Activated naive CD8-positive, alpha-beta T cell treated with anti-CD3 and anti-CD28 coated beads, Interleukin-2, amount 10 ng/mL, durations not matched to agents 7 days and 5 days (primary cell): ENCODE measurements at places on chromosomes 7 and 10. TPM values are rescaled to one million over a fixed set of nuclear protein-coding genes. Genes with fewer than 3 reads are reported as not detected.
A peak's percentile ranks its signal among the peaks of the same experiment; 100 is the strongest.

DNA sequence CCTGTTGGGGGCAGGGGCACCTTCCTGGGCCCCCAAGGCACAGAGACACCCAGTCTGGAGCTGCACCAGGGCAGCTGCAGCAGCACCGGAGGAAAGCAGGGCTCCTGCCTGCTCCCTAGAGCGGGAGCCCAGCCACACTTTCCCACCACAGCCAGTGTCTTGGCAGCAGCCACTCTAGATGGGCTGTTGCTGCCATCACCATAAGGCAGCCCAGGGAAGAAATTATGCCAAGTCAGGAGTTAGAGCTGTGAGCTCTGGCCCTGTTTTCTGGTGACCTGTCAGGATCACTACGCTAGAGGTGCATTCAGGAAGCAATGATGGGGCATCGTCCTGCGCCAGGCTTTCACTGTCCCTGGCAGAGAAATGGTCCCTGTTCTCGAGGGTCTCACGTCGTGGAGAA lies 38.0 kb upstream of the ZNRF2 start:
- H3K36me3 ChIP-seq = no peaks in the 10 kb centered on the region
- H3K27ac ChIP-seq = no peak overlapping the region
- H3K4me1 ChIP-seq = peaks cover 4% of the 10 kb centered on the region
- H3K27me3 ChIP-seq = peaks cover 3% of the 10 kb centered on the region
- no peak overlapping the region for H3K4me3 ChIP-seq

DNA sequence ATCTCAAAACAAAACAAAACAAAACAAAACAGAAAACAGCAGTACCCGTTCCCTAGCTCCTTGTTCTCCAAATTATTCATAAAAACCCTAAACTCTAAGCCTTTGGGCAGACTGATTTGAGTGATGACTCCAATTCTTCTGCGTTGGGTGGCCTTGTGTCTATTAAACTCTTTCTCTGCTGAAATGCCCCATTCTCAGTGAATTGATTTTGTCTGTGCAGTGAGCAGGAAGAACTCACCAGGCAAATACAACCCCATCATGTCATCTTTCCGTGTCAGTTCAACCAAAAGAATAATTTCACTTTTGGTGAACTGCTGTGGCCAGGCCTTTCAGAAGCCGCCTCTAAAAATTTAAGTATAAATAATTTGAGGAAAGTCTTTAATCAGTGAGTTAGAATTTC lies 18.5 kb upstream of the TSPAN13 start:
- H3K4me1 ChIP-seq = no peaks in the 10 kb centered on the region
- H3K27me3 ChIP-seq = peaks cover 2% of the 10 kb centered on the region
- no peak for DNase-seq
- H3K4me3 ChIP-seq = no peak overlapping the region

GRCh38 chr7:16399265-16399831 lies 22.0 kb downstream of the CRPPA start:
- H3K36me3 ChIP-seq = peaks cover 7% of the 10 kb centered on the region
- no peak overlapping the region for H3K27ac ChIP-seq
- no peaks in the 10 kb centered on the region for H3K4me1 ChIP-seq
- no peaks in the 10 kb centered on the region for H3K27me3 ChIP-seq
- no peak for DNase-seq

- DNase-seq = peak; percentile 53
- H3K27ac ChIP-seq = peak overlapping the region; percentile 81
Measured at GRCh38 chr10:68423522-68423921, 16.4 kb upstream of the RUFY2 start.

- no peak overlapping the region for H3K27ac ChIP-seq
- DNase-seq = no peak
- peaks cover 2% of the 10 kb centered on the region for H3K36me3 ChIP-seq
Measured at GRCh38 chr7:156667110-156667426, 26.5 kb downstream of the RNF32 start.

GRCh38 chr7:94856643-94857042 lies 50.8 kb upstream of the PPP1R9A start:
- no peak overlapping the region for H3K4me3 ChIP-seq
- DNase-seq = no peak
- no peaks in the 10 kb centered on the region for H3K27me3 ChIP-seq
- H3K4me1 ChIP-seq = no peaks in the 10 kb centered on the region

GRCh38 chr7:110386006-110386405 lies 704.9 kb upstream of the LRRN3 start:
- peaks cover 2% of the 10 kb centered on the region for H3K4me1 ChIP-seq
- no peak overlapping the region for H3K27ac ChIP-seq
- H3K27me3 ChIP-seq = no peaks in the 10 kb centered on the region
- H3K36me3 ChIP-seq = no peaks in the 10 kb centered on the region
- no peak overlapping the region for H3K4me3 ChIP-seq
- no peak for DNase-seq

DNA sequence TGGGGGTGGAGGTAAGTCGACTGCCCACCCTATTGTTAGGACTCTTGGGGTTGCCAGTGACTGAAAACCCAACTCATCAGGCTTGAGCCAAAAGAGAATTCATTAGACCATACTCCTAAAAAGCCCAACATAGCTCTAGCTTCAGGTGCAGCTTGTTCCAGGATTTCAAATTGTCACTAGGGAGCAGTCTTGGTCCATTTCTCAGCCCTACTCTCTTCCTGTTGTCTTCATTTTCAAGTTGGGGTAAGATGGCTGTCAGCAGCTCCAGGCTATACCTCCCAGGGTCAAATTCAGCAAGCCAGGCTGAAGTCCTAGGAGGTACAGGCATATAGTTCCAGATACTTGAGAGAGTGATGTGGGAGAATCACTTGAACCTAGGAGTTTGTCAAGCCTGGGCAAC lies 14.9 kb upstream of the COL13A1 start:
- no peaks in the 10 kb centered on the region for H3K36me3 ChIP-seq
- H3K27me3 ChIP-seq = peaks cover 11% of the 10 kb centered on the region
- no peak for DNase-seq
- H3K4me1 ChIP-seq = peaks cover 3% of the 10 kb centered on the region

- no peak for DNase-seq
- no peak overlapping the region for H3K4me3 ChIP-seq
- H3K4me1 ChIP-seq = peaks cover 2% of the 10 kb centered on the region
- peaks cover 39% of the 10 kb centered on the region for H3K27me3 ChIP-seq
- H3K27ac ChIP-seq = no peak overlapping the region
Measured at GRCh38 chr10:75428434-75429158, 2.8 kb upstream of the LRMDA start.

GRCh38 chr7:91519241-91520158 lies 255.3 kb downstream of the FZD1 start:
- H3K27ac ChIP-seq = no peak overlapping the region
- H3K36me3 ChIP-seq = no peaks in the 10 kb centered on the region
- no peak overlapping the region for H3K4me3 ChIP-seq
- no peaks in the 10 kb centered on the region for H3K27me3 ChIP-seq

- peaks cover 3% of the 10 kb centered on the region for H3K27me3 ChIP-seq
- H3K36me3 ChIP-seq = no peaks in the 10 kb centered on the region
- no peak overlapping the region for H3K27ac ChIP-seq
- no peak overlapping the region for H3K4me3 ChIP-seq
Measured at GRCh38 chr7:131173145-131173890, 154.4 kb upstream of the MKLN1 start.

DNA sequence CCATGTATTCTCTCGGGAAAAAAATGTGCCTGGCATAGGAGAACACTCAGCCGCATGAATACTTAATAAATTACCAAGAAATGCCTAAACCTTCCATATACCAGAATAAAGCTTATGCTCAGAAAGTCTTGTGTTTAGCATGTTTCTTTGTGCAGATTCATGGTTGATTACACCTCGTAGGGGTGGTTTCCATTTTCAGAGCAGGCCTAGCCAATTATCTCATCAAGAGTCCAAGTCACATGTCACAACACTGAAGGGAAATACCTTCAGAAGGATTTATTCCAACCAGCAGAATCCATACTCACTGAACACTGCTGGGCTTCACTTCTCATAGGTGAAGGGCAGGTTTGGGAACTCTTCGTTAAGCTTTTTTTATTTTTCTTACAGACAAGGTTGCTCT lies 539.7 kb downstream of the PLXDC2 start:
- no peak overlapping the region for H3K27ac ChIP-seq
- H3K4me1 ChIP-seq = no peaks in the 10 kb centered on the region
- H3K4me3 ChIP-seq = no peak overlapping the region

DNA sequence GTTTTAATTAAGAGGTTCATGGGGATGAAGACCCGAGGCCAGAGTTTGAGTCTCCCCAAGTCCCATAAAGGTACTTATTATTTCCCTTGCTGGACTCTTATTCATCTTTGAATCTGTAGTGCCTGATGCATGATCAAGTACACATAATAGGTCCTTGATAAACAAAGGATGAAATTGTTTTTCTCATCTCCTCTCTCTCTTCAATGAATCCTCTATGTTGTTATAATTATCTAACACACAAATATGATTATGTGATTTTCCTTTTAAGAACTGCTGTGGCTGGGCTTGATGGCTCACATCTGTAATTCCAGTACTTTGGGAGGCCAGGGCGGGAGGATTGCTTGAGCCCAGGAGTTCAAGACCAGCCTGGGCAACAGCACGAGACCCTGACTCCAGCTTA lies 117.7 kb downstream of the BAMBI start:
- DNase-seq = no peak
- peaks cover 6% of the 10 kb centered on the region for H3K27me3 ChIP-seq
- H3K36me3 ChIP-seq = no peaks in the 10 kb centered on the region

DNA sequence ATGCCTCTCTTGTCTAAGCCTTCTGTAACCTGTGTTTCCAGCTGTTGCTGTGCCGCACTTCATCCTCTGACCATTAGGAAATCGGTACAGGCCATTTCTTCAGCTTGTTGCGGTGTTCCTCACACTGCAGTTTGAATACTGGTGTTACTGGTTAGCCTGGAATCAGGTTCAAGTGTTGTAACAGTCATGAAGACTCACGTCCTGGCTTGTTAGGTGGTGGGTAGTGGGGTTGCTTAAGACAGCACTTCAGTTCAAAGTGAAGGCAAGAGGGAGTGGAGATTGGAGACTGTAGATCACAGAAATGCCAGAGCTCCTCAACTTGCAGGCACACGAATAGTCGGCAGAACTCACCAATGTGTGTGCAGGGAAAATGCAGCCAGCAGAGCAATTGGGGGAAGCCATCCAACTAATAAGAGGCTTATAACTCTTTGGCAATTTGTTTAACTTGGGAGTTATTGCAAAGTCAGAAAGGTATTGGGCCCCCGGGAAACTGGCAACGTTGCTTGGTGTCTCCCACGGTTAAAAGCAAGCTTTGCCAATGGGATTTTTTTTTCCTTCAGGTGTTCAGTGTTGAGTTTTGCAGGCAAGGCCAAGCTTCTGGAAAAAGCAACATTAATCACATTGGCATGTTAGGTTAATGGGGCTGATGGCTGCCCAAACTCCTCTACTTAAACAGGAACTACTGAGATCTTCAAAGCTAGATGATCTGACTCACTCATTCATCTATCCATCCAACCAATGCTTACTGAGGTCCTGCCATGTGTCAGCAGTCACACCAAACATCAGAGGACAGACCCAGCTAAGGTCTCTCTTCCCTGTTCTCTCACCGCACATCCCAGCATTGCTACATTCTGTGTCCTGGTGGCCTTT lies 380.9 kb downstream of the GATA3 start:
- peaks cover 11% of the 10 kb centered on the region for H3K27me3 ChIP-seq
- no peaks in the 10 kb centered on the region for H3K36me3 ChIP-seq

DNA sequence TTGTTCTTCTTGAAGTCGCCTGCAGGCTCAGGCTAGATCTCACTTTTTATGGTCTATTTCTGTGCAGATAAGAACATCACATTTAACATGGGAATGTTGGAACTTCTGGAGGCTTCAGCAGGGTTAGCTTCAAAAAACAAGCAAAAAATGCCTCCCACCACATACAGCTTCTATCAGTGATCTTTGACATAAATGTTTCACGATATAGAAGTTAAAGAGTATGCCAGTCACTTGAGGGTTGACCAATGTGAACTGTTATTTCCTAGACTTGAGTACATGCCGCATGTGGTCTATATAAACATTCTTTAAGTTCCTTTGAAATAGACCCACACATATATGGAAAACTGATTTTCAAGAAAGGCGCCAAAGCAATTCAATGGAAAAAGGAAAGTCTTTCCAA lies 219.2 kb upstream of the KLF14 start:
- no peaks in the 10 kb centered on the region for H3K27me3 ChIP-seq
- H3K36me3 ChIP-seq = peaks cover 43% of the 10 kb centered on the region
- H3K27ac ChIP-seq = peak overlapping the region; percentile 34

GRCh38 chr7:71618278-71618677 lies 486.3 kb downstream of the GALNT17 start:
- no peaks in the 10 kb centered on the region for H3K4me1 ChIP-seq
- no peak overlapping the region for H3K27ac ChIP-seq
- H3K27me3 ChIP-seq = no peaks in the 10 kb centered on the region
- H3K4me3 ChIP-seq = no peak overlapping the region

- no peaks in the 10 kb centered on the region for H3K36me3 ChIP-seq
- no peak overlapping the region for H3K27ac ChIP-seq
- no peak for DNase-seq
Measured at GRCh38 chr10:24292304-24293293, 83.7 kb downstream of the KIAA1217 start.

DNA sequence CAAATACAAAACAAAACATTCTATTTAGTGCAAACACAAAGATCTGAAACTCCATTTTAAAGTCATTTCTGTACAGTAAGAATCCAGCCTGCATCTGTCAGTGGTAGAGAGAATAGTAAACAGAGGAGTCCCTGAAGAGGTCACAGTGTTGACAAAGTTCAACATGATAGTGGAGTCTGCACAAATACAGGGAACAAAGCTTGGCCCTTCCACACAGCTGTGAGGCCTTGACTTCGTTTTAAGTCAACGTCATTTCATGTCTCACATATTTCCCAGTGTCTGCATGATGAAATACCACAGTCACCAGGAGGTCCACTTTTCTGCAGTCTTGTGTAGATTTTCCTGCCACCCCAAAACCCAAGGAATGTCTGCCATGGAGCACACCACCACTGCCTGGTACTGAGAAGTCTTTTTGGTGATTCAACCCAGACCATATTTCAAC lies 33.0 kb downstream of the CYP26A1 start:
- H3K4me1 ChIP-seq = no peaks in the 10 kb centered on the region
- no peak for DNase-seq
- H3K27me3 ChIP-seq = peaks cover 2% of the 10 kb centered on the region
- H3K36me3 ChIP-seq = no peaks in the 10 kb centered on the region

GRCh38 chr10:47025253-47025539 lies 114.0 kb downstream of the PTPN20 start:
- peaks cover 2% of the 10 kb centered on the region for H3K27me3 ChIP-seq
- no peaks in the 10 kb centered on the region for H3K36me3 ChIP-seq
- H3K4me3 ChIP-seq = no peak overlapping the region
- H3K4me1 ChIP-seq = peaks cover 5% of the 10 kb centered on the region

GRCh38 chr10:122054048-122055025 lies 65.4 kb downstream of the TACC2 start:
- no peak overlapping the region for H3K4me3 ChIP-seq
- H3K4me1 ChIP-seq = no peaks in the 10 kb centered on the region
- H3K27me3 ChIP-seq = no peaks in the 10 kb centered on the region
- no peaks in the 10 kb centered on the region for H3K36me3 ChIP-seq
- no peak overlapping the region for H3K27ac ChIP-seq
- no peak for DNase-seq

Gene RELN
- total RNA-seq = not detected

Gene ZMIZ1
- 28.8 TPM for total RNA-seq

Gene DYNC1I1
- total RNA-seq = not detected

Gene DDIT4
- 159 TPM for total RNA-seq

Gene ACTL6B
- not detected for total RNA-seq
